Stimulated activated CD4-positive, alpha-beta T cell treated with anti-CD3 and anti-CD28 coated beads, Interleukin-4, amount 100 ng/mL, for 24 hours (primary cell): ENCODE measurements at places on chromosomes 2 and 18.
A peak's percentile ranks its signal among the peaks of the same experiment; 100 is the strongest.

- no peak for DNase-seq
These were observed 99.3 kb downstream of the C1QL2 start for GRCh38 chr2:119059287-119059686.

GRCh38 chr2:140990416-140990815 lies 1140.4 kb downstream of the LRP1B start:
- DNase-seq = no peak

DNA sequence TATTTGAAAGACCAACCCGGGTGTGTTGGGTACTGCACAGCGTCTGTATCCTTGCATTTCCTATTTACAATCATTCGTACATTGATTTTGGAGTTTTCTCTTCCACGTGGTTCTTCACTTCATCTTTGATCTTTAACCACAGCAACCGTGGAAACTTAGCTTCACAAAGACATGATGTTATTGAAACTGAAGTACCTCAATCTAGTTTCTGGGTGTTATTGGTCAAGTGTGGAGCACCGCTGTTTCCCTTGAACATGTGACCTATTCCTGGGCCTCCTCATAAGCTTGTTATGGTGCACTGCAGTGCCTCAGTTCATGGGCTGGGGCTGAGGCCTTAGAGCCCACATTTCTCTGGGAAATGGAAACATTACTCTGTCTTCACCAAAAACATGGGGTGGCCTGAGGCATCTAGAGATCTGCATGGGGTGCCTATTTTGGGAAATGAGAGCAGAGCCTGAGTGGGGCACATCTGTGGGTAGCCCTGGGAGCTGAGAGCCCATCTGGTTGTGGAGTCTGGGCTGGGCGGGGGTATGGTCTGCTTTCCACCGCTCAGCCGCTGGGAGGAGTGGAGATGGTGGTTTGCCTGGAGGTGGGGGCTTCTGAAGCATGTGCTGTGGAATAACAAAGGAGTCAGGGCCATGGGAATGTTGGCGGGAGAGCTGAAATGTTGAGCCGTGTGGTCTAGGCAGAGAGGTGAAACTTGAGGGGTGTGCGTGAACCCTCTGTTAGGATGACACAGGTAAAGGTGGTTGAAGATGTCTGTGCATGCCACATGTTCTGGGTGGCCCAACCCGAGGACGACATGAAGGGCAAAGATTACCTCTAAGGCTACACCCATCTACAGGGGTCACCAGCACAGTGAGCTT lies 37.4 kb downstream of the ZNF236 start:
- peak; percentile 17 for DNase-seq

DNA sequence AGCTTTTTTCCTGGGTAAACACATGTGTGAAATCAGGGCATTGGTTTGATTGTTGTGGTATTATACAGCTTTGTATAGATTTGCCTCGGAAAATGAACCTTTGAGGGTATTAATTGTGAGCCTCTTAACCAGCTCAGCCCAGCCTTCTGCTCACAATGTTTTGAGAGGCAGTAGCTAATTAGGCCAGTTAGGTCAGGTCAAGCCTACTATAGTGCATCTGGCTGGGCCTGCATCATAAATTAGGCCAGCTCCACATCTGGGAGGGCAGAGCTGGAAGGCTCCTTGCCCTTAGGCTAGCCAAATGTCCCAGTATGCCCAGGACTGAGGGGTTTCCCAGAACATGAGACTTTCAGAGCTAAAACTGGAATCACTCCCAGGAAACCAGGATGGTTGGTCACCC lies 43.0 kb downstream of the LRATD1 start:
- no peak for DNase-seq

GRCh38 chr2:10537522-10538199 lies 89.5 kb upstream of the ODC1 start:
- no peak for DNase-seq

- no peak for DNase-seq
These were observed 173.8 kb upstream of the REV1 start for GRCh38 chr2:99663641-99664040.

GRCh38 chr18:76459687-76460350 lies 35.2 kb downstream of the ZNF516 start:
- no peak for DNase-seq

DNA sequence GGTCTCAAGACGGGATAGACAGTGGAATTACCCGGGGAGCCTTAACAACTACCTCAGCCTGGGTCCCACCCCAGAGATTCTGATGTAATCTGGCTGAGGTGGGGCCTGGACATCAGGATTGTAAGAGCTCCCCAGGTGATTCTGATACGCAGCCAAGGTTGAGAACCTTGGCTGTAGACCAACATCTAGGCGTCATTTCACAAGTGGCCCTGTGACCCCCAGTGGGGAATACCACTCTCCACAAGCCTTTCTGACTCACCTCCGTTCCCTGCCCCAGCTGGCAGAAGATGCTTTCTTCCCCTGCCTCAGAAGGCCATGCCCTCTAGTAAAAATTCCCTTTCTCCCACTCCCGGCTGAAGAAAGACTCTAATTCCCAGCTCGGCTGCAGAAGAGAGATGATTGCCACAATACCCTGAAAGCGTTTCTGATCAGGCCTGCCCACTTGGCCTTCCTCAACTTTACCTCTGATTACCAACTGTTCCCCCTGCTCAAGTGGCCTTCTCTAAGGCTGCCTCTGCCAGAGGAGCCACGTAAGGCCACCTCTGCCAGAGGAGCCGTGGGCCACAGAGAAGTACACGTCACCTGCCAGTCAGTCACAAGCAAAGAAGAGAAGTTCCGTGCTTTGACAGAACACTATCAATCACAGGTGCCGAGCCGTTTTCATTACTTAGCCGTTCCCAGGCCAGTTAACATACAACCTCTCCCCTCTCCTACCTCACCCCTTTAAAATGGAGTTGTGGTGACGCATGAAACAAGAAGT lies 116.8 kb upstream of the PKDCC start:
- no peak for DNase-seq

DNA sequence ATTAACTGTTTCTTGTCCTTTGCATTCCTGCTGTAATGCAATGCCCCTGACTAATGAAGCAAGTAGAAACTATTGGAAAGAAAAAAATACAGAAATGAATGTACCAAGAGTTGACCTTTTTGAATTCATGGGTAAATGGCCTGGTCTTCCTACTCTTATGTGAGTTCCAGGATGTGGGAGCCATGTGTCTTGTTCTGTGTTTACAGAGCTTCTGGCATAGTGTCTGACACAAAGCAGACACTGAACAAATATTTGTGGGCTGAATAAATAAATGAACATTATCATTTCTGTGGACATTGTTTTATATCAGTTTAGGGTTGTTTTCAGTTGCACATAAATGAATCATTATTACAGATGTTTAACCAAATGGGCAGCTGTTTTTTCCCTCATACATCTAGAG lies 155.5 kb downstream of the CD8B2 start:
- DNase-seq = no peak

GRCh38 chr2:182167882-182168281 lies 182.2 kb downstream of the PPP1R1C start:
- no peak for DNase-seq

- DNase-seq = no peak
These were observed 135.1 kb downstream of the CELF4 start for GRCh38 chr18:37430357-37431076.

- no peak for DNase-seq
These were observed 138.9 kb upstream of the SETBP1 start for GRCh38 chr18:44541781-44542180.

GRCh38 chr2:235901243-235901642 lies 266.9 kb downstream of the GBX2 start:
- no peak for DNase-seq

- no peak for DNase-seq
These were observed 81.3 kb upstream of the PIK3C3 start for GRCh38 chr18:41873730-41874129.

DNA sequence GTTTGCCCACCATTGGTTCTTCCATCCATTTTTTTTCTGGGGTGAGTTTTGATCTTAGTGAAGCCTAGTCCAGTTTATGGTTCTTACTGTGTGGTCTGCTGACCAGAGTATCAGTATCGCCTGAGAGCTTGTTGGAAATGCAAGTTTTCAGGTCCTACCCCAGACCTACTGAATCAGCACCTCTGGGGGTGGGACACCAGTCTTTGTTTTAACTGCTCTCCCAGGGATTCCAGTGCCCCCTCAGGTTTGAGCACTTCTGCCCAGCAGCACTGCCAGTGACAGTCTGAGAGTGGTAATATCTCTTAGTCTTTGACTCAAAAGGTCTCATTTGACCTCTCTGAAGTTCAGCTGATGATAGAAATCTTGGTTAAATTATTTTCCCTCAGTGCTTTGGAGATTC lies 269.3 kb downstream of the ALPK2 start:
- no peak for DNase-seq

GRCh38 chr18:39057423-39058064 lies 1491.9 kb upstream of the CELF4 start:
- no peak for DNase-seq

- no peak for DNase-seq
These were observed 2.4 kb downstream of the SKA1 start for GRCh38 chr18:50377061-50377798.

GRCh38 chr2:120576509-120577474 lies 158.9 kb upstream of the GLI2 start:
- DNase-seq = no peak

DNA sequence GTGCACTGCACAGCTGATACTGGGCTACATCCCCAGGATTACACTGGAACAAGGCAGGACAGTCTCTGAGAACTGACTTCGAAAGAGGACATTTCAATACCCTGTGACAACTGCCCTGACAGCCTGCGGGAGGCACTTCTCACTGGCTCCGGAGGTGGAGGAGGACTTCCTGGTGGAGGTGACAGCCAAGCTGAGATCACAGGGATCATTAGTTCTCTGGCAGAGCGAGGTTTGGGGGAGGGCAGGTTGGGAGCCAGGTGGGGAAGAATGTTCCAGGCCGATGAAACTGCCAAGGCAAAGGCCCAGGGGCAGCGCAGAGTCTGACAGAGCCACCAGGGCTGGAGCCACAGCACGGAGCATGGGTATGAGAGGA lies 28.0 kb upstream of the NPAS2 start:
- no peak for DNase-seq

DNA sequence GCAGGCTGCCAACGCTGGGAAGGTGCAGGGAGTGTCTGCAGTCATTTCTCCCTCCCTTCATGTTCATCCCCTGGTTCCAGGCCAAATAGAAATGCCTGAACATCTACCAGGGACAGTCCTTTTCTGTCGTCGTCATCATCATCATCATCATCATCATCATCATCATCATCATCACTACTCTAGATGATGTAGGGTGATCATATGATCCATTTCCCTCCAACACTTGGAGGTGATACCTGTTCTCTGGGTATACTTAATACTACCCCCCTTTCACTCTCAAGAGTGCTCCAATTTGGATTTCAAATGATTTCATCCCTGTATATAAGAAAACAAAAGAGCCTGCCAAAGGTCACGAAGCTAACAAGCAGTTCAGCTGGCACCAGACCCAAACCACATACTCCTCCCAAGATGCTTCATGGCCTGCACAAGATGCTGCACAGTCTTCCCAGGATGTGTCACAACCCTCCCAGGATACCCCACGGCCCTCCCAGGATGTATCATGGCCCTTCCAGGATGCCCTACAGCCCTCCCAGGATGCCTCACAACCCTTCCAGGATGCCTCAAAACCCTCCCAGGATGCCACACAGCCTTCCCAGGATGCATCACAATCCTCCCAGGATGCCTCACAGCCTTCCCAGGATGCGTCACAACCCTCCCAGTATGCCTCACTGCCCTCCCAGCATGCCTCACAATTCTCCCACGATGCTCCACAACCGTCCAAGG lies 257.9 kb downstream of the DYSF start:
- DNase-seq = no peak

- DNase-seq = no peak
These were observed 1.7 kb downstream of the TUBB6 start for GRCh38 chr18:12309683-12310198.

DNA sequence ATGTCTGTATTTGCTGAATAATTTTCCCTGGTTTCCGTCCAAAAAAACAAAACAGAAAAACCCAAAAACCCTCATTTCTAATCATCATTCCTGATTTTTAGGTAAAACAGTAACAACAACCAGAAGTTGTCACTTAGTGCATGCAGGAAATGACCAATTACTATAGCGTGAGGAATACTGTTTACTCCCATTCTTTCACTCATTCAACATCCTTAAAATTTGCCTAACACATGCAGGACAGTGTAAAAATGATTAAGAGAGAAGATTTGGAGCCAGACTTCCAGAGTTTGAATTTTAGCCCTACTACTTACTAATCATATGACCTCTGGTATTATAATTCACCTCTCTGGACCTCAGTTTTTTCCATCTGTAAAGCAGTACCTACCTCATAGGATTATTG lies 83.1 kb downstream of the FIGN start:
- no peak for DNase-seq

- no peak for DNase-seq
These were observed 90.3 kb downstream of the ZNF532 start for GRCh38 chr18:58955001-58955400.

DNA sequence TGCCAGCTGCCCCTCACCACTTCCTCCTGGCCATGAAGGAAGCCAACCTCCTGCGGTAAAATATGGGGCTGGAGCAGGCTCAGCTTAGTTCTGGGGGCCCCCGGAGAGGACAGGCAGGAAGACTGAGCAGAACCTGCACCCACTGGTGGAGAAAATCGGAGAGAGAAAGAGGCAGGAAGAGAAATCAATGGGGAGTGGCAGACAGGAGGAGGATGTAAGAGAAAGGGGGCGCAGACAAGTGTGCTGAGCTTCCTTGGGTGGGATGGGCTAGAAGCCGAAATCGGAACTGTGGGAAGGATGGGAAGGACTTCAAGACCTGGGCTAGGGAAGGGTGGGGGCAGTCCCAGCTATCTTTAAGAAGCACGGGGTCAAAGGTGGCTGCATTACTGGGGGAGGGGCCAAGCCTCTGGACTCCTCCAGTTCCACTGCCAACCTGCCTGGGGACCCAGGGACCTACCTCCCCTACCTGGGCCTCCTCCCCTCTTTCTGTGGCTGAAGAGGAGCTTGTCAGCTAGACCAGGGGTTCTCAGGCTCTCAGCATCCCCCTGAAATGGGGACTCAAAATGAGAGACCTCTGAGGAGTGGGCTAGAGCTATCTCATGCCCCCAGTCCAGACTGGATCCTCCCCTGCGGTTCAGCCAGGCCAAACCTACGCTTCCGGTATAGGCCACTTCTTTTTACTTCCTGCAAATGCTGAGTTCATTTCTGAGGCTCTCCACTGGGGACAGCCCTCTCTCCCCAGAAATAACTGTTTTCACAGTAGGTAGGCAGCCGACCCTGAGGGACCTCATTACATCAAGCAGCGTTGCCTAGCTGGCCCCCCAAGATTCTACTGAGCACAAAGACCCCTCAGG lies 33.6 kb upstream of the B3GNT7 start:
- no peak for DNase-seq
